ENCODE measurements at places on chromosomes 1 and 21.
A peak's percentile ranks its signal among the peaks of the same experiment; 100 is the strongest.

- no peak overlapping the region for H3K4me3 ChIP-seq
- H3K27me3 ChIP-seq, result no peaks in the 10 kb centered on the region
- peak; percentile 64 for DNase-seq
- H3K36me3 ChIP-seq, result no peaks in the 10 kb centered on the region
- peaks cover 8% of the 10 kb centered on the region for H3K4me1 ChIP-seq
- no peak overlapping the region for H3K27ac ChIP-seq
Observed at GRCh38 chr1:41282679-41283317, 40.7 kb upstream of the SCMH1 start.

DNA sequence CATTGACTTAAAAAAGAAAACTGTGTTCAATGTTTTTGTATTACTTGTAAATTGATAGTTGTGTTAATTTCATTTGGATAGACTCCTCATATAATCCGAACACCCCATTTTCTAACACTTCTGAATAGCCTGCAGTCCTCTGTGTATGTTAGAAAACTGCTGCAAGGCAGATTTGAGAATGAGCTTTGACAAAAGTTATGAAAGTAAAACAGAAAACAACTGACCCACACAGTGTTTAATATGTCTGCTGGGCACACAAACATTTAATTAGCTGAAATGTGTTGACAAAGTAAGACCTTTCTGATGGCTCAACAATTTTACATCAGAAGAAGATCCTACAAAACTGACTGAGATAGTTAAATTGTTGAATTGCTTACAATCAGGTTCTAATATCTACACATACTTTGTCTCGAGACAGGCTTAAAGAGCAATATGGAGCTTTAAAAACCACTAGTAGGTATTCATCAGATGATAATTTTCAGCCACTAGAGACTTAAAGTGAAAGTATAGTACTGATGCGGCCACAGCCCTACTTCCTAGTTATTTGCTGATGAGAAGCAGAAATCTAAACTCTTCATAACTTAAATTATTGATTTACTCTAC is 40.0 kb upstream of the PRMT6 start:
- H3K36me3 ChIP-seq, result no peaks in the 10 kb centered on the region
- no peak overlapping the region for H3K27ac ChIP-seq
- peaks cover 2% of the 10 kb centered on the region for H3K4me1 ChIP-seq
- no peak overlapping the region for H3K4me3 ChIP-seq

DNA sequence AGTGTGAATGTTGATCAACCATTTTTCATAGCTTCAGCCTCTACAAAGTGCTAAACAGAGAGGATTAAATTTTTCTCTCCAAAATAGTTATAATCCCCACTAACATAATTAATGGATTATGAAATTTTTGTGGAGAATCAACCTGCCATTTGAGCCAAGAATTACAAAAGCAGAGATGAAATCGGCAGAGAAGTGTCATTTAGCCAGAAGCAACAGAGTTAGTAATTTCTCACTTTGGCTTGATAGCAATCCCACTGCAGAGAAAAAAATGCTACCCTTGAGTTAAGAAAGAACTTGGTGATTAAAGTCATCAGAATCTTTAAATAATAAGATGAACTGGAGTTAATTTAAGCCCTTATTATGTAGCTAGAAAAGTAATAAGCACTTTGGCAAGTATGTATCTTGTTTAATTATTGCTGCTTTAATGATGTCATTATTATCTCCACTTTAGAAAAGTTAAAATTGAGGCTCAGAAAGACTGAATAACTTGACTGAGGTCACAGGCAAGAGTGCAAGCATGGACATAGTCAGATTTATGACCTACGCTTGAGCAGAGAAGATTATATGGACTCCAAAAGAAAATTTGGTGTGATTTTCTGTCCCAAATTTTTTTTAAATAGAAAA is 37.3 kb downstream of the RGS4 start:
- no peak overlapping the region for H3K4me3 ChIP-seq
- no peak overlapping the region for H3K27ac ChIP-seq
- peaks cover 6% of the 10 kb centered on the region for H3K36me3 ChIP-seq
- peaks cover 2% of the 10 kb centered on the region for H3K27me3 ChIP-seq
- no peak for DNase-seq
- no peaks in the 10 kb centered on the region for H3K4me1 ChIP-seq

DNA sequence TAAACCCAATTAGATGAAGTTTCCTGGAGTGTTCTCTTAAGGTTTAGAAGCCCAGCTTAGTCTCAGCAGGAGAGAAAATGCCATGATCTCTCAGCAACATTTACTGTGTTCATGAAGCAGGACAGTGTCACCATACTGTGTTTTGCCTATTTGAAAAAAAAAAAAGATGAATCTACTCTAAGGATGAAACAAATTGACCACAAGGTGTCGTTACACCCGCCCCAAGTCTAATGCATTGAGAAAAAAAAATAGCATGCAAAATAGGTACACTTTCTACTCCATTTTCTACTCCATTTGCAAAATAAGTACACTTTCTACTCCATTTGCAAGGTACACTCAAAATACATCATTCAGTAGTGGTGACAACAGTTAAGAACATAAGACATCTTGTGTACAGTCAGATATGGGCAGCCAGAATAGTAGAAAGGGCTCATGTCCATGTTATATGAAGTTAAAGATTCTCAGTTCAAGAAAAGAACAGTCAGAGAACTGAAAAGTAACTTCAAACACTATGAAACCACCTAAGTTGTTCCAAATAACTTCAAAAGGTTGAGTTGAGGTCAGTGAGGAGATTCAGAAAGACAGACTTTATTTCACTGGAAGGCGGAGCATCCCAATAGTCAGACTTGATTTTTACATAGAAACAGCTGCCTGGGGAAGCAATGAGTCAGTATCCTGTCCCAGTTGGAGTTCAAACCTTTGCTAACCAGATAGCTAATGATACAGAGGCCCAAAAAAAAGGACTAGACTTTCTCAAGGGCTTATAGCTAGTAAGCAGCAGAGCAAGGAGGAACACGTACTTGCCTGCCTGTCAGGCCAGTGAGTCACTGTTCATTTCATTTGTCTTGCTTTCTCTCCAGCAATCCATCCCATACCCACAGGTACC is 13.3 kb downstream of the PLPPR5 start:
- H3K4me3 ChIP-seq, result no peak overlapping the region
- H3K27me3 ChIP-seq, result no peaks in the 10 kb centered on the region
- H3K36me3 ChIP-seq, result no peaks in the 10 kb centered on the region
- no peak overlapping the region for H3K27ac ChIP-seq

DNA sequence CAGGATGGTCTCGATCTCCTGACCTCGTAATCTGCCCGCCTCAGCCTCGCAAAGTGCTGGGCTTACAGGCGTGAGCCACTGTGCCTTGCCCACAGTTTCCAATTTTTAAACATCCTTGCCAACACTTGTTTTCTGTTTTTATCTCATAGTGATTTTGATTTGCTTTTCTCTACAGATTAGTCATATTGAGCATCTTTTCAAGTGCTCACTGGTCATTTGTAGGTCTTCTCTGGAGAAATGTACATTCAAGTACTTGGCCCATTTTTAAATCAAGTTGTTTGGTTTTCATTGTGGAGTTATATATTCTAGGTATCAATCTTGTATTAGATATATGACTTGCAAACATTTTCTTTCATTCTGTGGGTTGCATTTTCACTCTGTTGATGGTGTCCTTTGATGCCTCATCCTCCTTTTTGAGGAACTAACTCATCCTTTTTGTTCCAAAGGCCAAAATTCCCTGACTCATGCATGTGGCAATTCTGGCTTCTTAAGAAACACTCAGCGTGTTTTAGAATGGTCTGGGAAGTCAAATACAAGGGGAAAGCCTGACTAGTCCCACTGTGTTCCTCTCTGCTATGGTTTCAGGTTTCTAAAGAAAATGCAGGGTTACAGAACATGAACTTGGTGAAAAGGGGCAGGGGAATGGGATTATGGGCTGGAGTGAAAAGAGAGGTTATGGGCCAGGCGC is 37.3 kb downstream of the PTAFR start:
- H3K4me3 ChIP-seq, result no peak overlapping the region
- H3K27me3 ChIP-seq, result peaks cover 3% of the 10 kb centered on the region
- peak overlapping the region; percentile 16 for H3K27ac ChIP-seq
- no peaks in the 10 kb centered on the region for H3K36me3 ChIP-seq
- DNase-seq, result no peak

GRCh38 chr1:194252199-194252598 is 1065.8 kb upstream of the B3GALT2 start:
- H3K4me3 ChIP-seq, result no peak overlapping the region
- no peak overlapping the region for H3K27ac ChIP-seq
- DNase-seq, result no peak
- H3K36me3 ChIP-seq, result no peaks in the 10 kb centered on the region

DNA sequence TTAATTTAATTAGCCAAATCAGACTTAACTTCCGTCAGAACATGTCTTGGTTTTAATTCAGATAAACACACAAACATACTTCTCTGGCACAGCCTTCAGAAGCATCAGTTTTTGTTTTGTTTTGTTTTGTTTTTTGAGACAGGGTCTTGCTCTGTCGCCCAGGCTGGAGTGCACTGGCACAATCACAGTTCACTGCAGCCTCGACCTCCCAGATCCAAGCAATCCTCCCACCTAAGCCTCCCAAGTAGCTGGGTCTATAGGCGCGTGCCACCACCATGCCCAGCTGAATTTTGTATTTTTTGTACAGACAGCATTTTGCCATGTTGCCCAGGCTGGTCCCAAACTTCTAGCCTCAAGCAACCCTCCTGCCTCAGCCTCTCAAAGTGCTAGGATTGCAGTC is 34.7 kb downstream of the MDM4 start:
- no peak overlapping the region for H3K4me3 ChIP-seq
- DNase-seq, result no peak
- no peaks in the 10 kb centered on the region for H3K27me3 ChIP-seq
- H3K27ac ChIP-seq, result no peak overlapping the region

GRCh38 chr1:56710646-56711045 is 65.5 kb downstream of the PRKAA2 start:
- H3K36me3 ChIP-seq, result no peaks in the 10 kb centered on the region
- no peaks in the 10 kb centered on the region for H3K4me1 ChIP-seq
- H3K27me3 ChIP-seq, result no peaks in the 10 kb centered on the region
- no peak overlapping the region for H3K27ac ChIP-seq
- DNase-seq, result no peak

GRCh38 chr21:46096596-46097335 is 1.1 kb upstream of the COL6A2 start:
- H3K27ac ChIP-seq, result peak overlapping the region; percentile 84
- peaks cover 22% of the 10 kb centered on the region for H3K27me3 ChIP-seq
- H3K36me3 ChIP-seq, result peaks cover 33% of the 10 kb centered on the region
- peak; percentile 19 for DNase-seq
- peaks cover 13% of the 10 kb centered on the region for H3K4me1 ChIP-seq

- no peaks in the 10 kb centered on the region for H3K4me1 ChIP-seq
- H3K27ac ChIP-seq, result no peak overlapping the region
- H3K36me3 ChIP-seq, result peaks cover 5% of the 10 kb centered on the region
- H3K4me3 ChIP-seq, result no peak overlapping the region
- no peak for DNase-seq
- H3K27me3 ChIP-seq, result no peaks in the 10 kb centered on the region
Observed at GRCh38 chr21:35428489-35428888, 379.4 kb upstream of the RUNX1 start.

GRCh38 chr1:57748719-57749118 is 324.9 kb upstream of the DAB1 start:
- H3K36me3 ChIP-seq, result no peaks in the 10 kb centered on the region
- no peaks in the 10 kb centered on the region for H3K27me3 ChIP-seq

GRCh38 chr1:72434070-72434469 is 151.7 kb upstream of the NEGR1 start:
- no peaks in the 10 kb centered on the region for H3K27me3 ChIP-seq
- no peaks in the 10 kb centered on the region for H3K4me1 ChIP-seq
- H3K27ac ChIP-seq, result no peak overlapping the region
- no peak overlapping the region for H3K4me3 ChIP-seq

- H3K27ac ChIP-seq, result peak overlapping the region; percentile 95
- peaks cover 31% of the 10 kb centered on the region for H3K4me1 ChIP-seq
- DNase-seq, result no peak
- no peak overlapping the region for H3K4me3 ChIP-seq
- H3K27me3 ChIP-seq, result no peaks in the 10 kb centered on the region
- H3K36me3 ChIP-seq, result no peaks in the 10 kb centered on the region
Observed at GRCh38 chr1:115922801-115923200, 53.5 kb upstream of the SLC22A15 start.

- H3K27ac ChIP-seq, result no peak overlapping the region
- H3K4me1 ChIP-seq, result peaks cover 4% of the 10 kb centered on the region
Observed at GRCh38 chr1:240284656-240285414, 193.2 kb downstream of the FMN2 start.

GRCh38 chr1:94974824-94975223 is 47.9 kb upstream of the CNN3 start:
- DNase-seq, result no peak
- no peak overlapping the region for H3K4me3 ChIP-seq
- no peaks in the 10 kb centered on the region for H3K36me3 ChIP-seq

- peak overlapping the region; percentile 98 for H3K27ac ChIP-seq
- H3K4me1 ChIP-seq, result peaks cover 39% of the 10 kb centered on the region
- no peaks in the 10 kb centered on the region for H3K27me3 ChIP-seq
Observed at GRCh38 chr1:28928314-28928941, 14.1 kb downstream of the EPB41 start.

GRCh38 chr1:2113620-2114135 is 63.5 kb downstream of the PRKCZ start:
- no peak for DNase-seq
- H3K4me3 ChIP-seq, result no peak overlapping the region
- no peaks in the 10 kb centered on the region for H3K36me3 ChIP-seq
- H3K27me3 ChIP-seq, result peaks cover 5% of the 10 kb centered on the region
- no peak overlapping the region for H3K27ac ChIP-seq

DNA sequence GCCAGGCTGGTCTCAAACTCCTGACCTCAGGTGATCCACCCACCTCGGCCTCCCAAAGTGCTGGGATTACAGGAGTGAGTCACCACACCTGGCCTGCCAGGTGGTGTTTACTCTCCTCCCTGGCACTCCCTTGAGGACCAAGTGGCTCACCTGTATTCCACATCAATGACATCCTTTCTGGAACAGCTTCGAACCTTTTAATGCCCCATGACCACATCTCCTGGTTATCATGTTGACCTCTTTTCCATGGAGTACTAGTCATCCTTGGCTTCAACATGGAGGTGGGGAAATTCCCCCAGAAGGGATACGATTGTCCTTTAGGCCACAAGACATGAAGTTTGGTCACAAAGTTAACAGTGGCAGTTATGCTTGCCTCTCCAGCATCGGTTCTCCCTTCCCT is 66.9 kb downstream of the CDC7 start:
- H3K4me1 ChIP-seq, result peaks cover 12% of the 10 kb centered on the region
- H3K27ac ChIP-seq, result no peak overlapping the region
- peaks cover 5% of the 10 kb centered on the region for H3K27me3 ChIP-seq
- H3K4me3 ChIP-seq, result no peak overlapping the region

Data from endothelial cell (in vitro differentiated cells).